ENCODE measurements at places on chromosomes 11 and 22.

DNA sequence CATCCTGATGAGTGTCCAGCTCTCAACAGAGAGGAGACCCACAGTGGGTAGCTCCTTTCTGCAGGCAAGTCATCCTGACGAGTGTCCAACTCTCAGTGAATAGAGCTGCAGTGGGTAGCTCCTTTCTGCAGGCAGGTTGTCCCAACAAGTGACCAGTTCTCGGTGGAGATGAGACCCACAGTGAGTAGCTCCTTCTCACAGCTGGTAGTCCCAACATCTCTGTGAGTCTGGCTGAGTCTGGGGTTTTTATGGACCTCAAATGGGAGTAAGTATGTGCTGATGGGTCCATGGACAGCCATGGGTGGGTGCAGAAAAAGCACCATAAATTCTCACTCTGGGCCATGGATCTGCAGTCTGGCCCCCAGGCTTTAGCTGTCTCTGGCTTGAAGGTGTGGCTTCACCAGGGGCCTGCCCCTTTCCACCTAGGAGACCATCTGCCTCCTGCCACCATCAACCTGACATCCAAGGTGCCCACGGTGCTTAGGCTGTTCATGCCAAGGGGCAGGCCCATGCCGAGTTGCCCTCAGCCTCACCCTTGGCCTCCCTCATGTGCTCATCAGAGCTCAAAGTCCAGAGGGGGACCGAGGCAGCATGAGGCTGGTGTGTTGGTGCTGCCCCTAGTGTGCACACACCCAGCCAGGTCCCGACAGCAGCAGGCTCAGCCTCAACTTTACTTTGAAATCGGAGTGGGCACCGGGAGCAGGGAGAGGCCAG is 15.3 kb downstream of the NPAT start:
- no peak for DNase-seq

GRCh38 chr11:118899706-118900360 is 16.1 kb downstream of the CXCR5 start:
- no peak for DNase-seq

- DNase-seq: no peak
Observed at GRCh38 chr22:35963237-35963810, 65.3 kb downstream of the RBFOX2 start.

GRCh38 chr11:39078465-39078864 is 2381.0 kb downstream of the LRRC4C start:
- DNase-seq: no peak

DNA sequence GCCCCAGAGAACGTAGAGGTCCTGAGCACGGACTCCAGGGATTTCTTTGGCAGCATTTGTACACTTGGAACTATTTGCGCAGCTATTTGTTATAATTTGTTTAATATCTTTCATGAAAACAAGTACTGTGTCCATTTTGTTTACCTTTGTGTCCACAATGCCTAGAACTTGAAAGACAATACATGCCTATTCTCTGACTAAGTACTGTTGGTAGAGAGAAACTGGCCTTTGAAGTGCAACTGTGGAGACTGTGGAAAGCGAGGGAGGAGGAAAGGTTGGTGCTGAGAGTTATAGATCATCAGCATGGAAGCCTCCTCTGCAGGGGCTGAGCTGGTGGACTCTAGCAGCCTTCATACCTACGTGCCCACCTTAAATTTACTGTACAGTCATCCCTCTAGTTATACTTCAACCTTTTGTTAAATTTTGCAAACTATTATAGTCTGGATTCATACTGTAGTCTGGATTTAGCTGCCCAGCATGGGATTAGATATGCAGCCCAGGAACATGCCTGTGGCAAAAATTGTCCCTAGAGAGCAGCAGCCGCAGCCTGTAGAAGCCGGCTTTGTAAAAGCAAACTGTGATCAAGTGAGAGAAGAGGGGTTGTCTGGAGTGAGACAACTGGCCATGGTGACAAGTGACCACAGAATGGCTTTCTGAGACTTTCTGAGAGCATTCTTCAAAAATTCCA is 24.2 kb upstream of the YAP1 start:
- no peak for DNase-seq

DNA sequence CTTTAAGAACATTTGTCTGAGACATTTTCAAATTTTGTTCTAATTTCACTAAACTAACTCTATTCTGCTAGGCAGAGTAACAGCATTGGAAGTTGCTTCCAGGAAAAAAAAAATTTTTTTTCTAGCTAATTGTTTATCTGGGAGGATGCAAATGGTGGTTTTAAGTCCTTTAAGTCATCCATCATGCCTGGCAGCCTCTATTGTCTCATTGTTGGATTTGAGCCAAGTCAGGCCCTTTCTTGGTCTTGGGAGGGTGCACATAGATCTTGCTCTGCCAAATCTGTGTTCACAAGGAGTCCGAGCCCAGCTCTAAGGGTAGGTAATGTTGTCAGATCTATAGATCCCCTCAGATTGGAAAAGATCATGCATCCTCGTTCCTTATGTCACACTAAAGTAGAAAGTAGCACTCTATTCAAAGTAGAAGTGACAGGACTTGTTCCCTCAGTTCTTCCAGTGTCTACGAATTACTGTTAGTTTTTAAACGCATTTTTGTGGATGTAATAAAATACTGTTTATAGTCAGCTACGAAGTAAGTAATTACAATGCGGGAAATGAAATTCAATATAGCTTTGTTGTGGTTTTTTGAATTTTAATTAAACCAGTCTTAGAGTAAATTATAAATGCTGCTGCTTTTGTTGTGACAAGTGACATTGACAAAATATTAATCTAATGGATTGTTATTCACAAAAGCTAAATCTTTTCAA is 166.0 kb upstream of the RASSF10 start:
- peak; percentile 85 for DNase-seq

GRCh38 chr22:19870153-19871022 is 15.7 kb upstream of the GNB1L start:
- DNase-seq: no peak

- no peak for DNase-seq
Observed at GRCh38 chr22:50529416-50529896, 356 bp downstream of the TYMP start.

DNA sequence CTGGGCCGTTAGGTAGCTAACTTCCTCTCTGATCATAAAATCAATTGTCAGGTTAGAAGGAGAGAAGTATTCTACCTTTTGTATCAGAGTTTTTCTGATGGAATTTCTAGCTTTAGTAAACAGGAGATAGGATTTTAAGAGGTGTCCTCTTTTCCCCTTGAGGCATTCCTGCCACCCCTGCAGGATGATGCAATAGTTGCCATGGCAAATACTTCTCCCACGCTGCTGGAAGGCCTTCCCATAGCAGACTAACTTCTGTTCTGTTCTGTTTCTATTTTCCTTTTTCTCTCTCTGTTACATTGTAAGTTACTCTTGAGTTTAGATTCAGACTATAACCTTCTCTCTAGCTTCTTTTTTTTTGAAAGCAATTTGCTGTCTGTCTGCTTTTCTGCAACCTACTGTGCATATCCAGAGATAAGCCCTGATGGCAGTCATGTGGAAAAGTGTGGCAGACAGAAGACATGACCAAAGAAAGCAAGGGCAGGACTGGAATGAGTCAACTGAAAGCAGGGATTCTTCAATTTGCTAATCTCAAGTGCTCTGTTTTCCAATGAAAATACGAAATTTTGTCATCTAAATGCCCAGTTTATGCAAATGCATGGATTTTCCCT is 679.1 kb downstream of the DLG2 start:
- no peak for DNase-seq

- DNase-seq: no peak
Observed at GRCh38 chr11:6303661-6304060, 16.6 kb downstream of the CAVIN3 start.

DNA sequence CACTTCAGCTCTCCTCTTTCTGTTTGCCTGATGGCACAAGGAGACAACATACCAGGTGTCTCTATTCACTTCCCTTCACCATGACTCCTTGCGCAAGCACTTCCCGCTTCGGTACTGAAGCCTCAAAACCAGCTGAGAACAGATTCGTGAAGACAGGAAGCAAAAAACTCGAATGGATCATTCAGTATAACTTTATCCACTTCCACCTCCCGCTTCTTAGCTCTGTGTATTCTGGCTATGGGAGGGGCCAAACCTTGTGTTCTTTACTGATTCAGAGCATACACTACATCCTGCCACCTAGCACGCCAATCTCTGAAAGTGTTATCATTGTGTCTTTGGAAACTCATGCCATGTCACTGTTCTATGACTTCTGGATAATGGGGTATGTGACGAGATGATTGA is 62.2 kb upstream of the ADA2 start:
- no peak for DNase-seq

GRCh38 chr11:106133529-106133928 is 56.1 kb downstream of the AASDHPPT start:
- no peak for DNase-seq

- DNase-seq: no peak
Observed at GRCh38 chr11:123719452-123719851, 22.0 kb downstream of the ZNF202 start.

GRCh38 chr22:30290342-30291057 is 1.2 kb upstream of the CASTOR1 start:
- no peak for DNase-seq

- no peak for DNase-seq
Observed at GRCh38 chr22:23398701-23399366, 181.3 kb downstream of the IGLL1 start.

- no peak for DNase-seq
Observed at GRCh38 chr11:47969401-47969800, 11.0 kb upstream of the PTPRJ start.

DNA sequence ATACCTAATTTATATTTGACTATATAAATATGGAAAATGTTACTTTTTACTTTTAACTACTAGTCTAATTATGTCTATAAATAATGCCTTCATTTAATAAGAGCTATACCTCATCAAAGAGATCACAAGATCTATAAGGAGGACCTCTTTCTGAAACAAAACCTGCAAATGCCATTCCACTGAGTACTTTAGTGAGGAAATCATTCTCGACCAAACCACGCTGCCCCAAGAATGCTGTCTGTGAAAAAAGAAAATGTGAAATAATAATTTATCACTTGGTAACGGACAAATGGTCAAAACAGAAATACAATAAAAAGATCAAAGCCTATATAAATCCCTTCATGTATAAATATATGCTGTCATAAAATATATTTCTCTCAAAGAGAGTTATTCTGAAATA is 301.7 kb downstream of the SBF2 start:
- no peak for DNase-seq

GRCh38 chr11:130905512-130905911 is 10.8 kb downstream of the SNX19 start:
- DNase-seq: no peak

- DNase-seq: no peak
Observed at GRCh38 chr11:129618046-129618569, 197.5 kb upstream of the TMEM45B start.

DNA sequence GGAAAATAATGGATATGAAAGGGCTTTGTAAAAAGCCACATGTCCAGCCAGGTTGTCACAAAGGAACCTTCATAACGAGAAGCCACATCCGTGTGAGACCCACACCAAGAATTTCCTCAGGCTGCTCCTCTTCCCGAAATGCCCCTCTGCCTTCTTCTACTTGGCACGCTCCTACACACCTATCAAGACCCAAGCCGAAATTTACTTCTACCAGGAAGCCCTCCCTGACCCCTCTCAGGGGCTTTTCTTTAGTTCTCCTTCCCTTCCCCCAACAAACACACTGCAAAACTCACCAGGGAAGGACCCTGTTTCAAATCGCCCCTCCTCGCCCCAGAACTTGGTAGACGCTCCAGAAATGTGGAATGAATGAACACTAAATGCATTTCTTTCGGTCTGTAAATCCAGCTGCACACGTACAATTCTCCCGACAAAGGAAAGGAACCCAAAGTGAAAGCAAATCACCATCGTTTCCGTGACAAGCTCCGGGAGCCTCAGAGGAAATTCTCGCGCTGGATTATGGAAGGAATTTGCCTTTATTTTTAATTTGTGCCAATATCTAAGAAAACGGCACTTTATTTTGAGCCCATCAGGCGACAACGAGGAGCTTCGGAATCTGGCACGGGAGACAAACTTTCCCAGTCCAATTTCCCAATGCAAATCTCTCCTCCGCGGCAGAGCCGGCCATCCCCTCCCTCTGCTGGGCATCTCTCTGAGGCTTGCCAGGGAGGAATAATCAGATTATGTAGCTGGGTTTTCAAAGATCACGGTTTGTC is 13.2 kb upstream of the SHISAL1 start:
- no peak for DNase-seq
